ENCODE measurements at places on chromosomes 7 and 10.

- DNase-seq, result no peak
These were observed 11.6 kb downstream of the PDZD7 start for GRCh38 chr10:101019440-101019703.

- DNase-seq, result no peak
These were observed 101.7 kb upstream of the SLC26A5 start for GRCh38 chr7:103547451-103548284.

DNA sequence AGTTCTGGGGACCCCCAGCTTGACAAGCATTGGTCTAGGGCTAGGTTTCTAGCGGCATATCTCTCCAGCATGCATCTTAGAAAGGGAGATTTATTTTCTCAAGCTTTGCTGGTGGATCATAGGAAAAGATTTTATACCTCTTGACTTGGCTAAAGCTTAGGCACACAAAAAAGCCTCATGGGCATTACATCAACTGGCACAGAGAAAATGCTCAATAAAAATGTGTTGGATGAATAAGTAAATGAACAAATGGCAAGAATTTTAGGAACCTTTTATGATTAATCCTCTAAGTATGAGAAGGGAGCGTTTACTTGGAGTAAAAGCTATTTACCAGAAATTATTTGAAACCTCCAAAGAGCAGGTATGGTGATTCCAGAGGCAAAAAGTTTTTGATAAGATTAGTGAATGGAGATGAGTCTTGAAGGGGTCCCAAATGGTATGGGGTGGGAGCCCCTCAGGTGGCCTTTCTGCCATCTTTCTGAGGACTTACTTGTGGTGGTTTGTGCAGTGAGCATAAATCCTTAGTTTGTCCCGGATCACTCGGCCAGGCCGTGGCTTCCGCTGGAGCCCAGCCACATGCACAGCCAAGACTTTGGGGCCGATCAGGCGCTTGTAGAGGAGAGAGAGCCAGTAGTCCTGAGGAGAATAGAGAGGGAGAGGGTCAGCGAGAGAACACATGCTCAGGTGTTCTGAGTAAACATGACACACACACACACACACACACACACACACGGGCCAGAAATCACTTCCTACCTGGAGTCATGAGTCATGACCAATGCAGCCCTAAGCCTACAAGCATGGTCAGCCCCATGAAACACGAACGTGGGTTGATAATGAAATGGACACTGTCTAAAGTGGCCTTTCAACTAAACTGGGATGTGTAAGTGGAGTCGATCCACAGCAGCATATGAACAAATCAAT, 43.1 kb upstream of the HPS1 start:
- no peak for DNase-seq

DNA sequence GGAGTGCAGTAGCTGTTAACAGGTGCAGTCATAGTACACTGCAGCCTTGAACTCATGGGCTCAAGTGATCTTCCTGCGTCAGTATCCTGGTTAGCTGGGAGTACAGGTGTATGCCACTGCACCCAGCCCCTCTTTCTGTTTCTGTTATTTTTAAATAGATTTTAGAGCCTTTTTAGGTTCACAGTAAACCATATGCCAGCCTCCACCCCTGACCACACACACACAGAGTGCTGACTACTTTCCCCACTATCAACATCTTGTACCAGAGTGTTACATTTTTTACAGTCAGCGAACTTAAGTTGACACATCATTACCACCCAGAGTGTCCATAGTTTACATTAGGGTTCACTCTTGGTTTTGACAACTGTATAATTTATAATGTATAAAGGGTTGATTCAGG, 32.1 kb downstream of the MARCHF5 start:
- DNase-seq, result no peak

- no peak for DNase-seq
These were observed at the start of gene KLF6 for GRCh38 chr10:3784510-3785250. TSS of gene KLF6 (minus strand) at chr10:3785209. CDS start at chr10:3785014, 195 bp downstream.

DNA sequence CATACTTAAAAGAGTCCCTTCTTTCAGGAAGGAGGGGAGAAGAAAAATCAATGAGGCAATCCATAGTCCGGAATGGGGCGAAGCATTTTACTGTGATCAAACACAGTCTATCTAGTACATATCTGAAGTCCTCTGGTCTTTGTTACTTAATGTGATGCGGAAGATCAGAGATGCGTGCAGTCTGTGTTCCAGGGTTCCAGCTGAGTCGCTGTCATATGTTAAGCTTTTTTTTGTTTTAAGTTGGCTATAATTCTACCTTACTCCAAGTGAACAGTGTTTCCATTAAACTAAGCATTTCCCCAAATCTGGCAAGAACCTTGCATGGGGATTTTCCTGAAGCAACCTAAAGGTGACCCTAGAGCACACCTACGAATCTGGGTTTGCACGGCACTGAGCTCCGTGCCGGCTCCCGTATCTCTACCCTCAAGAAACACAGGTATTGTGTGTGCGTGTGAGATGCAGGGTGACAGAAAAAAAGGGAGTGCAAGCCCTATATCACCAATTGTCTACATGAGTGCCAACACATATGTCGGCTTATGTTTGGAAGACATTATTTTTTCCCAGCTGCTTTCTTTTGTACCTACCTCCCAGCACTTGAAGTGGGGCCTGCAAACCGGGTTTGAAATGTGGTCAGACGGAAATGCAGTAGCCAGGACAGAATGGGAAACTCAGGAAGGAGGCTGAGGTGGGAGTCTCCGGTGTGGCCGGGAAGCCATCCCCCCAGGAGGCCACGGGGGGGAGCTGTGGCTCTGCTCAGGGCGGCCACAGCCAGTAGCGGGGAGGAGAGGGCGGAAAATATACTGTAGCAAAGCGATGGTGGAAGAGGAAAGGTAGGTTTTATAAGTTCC, 435.8 kb upstream of the MGMT start:
- DNase-seq, result peak; percentile 37

- DNase-seq, result no peak
These were observed 297.8 kb upstream of the ZNF32 start for GRCh38 chr10:43946445-43946844.

- DNase-seq, result no peak
These were observed 218.6 kb downstream of the DGKI start for GRCh38 chr7:137628216-137628615.

DNA sequence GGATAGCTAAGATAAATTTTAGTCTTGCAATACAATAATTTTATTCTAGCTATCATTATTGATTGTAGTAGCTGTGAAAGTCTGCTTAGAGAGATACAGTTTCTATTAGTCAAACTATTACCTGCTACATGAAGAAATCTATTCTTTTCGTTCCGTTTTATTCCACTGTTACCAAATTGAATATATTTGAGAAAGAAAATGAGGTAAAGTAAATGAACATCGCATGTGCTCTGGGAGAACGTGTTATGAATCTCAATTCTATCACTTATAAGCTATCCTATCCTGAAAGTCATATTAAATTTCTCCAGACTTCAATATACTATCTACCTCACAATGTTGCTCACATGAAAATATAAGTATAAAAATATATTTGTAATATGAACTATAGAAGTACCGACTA, 21.3 kb downstream of the GRM3 start:
- DNase-seq, result no peak

- DNase-seq, result no peak
These were observed 419.8 kb downstream of the GRID1 start for GRCh38 chr10:85946713-85947326.

DNA sequence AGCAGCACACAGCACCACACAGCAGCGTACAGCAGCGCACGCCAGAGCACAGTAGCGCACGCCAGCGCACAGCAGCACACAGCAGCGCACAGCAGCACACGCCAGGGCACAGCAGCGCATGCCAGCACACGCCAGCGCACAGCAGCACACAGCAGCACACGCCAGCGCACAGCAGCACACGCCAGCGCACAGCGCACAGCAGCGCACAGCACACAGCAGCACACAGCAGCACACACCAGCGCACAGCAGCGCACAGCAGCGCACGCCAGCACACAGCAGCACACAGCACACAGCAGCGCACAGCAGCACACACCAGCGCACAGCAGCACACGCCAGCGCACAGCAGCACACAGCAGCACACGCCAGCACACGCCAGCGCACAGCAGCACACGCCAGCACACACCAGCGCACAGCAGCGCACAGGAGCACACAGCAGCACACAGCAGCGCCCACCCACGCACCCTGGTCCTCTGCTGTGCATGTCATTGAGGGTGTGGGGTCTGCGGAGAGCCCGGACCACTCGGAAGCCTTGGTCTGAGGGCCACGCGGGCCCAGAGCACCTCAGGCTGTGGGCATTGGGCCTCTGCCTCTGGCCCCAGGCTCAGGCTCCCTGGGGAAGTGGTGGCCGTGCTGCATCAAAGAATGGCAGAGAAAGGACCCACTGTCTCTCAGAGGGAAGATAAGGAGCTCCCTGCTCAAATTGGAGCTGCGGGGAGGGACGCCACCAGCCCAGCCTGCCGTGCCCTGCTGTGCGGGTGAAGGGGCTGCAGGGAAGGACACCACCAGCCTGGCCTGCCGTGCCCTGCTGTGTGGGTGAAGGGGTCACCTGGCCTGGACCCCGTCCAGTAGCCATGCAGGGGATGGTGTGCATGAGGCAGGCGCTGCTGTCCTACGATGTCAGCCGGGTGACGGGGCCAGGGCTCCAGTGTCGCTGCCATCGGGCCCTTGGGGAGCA, 27.5 kb upstream of the GPR146 start:
- DNase-seq, result no peak

- DNase-seq, result no peak
These were observed 171.8 kb upstream of the CDK1 start for GRCh38 chr10:60606343-60607080.

DNA sequence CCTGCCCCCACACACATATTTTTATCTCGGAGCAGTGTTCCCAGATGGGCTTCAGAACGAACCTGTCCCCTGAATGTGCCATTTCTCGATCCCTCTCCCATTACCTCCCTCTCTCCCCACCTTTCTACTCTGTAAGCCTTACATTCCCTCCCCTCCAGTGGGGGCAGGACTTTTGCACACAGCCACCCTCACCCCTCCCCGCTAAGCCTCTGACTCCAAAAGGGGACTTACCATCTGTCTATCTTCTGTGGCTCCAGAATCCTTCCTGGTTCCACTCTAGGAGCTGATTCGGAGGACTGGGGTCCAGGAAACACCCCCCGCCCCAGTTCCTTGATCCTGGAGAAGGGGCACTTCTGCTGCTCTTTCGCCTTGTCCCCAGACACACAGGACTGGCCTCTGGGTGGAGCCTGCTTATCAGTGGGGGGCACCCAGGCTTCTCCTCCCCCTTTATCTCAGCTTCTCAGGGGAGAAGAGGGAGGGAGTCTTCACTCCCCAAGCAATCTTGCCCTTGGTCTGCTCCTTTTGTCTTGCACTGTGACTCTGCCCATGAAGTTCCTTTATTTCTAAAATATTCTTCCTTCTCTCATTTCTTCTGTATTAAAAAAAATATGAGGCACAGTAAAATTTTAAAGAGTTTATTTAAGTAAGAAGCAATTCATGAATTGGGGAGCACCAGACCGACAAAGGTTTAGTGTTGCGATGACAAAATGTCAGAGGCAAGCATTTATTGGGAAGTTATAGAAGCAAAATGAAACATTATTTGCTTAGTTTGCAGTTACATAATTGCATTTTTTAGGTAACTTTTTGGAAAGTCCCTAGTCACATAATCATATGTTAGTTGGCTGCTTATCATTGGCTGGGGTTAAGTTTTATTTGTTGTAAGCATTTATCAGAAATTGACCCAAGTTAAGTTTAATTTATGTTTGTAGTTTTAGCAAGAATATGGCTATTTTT, at the start of gene KEL:
Gene KEL (minus strand): TSS at position 391 of the 954 bp plus-strand sequence. CDS start 157 bp downstream, at position 234.
- DNase-seq, result no peak

GRCh38 chr7:154744256-154744860, 258.6 kb downstream of the PAXIP1 start:
- DNase-seq, result peak; percentile 4

- DNase-seq, result no peak
These were observed 50.0 kb downstream of the MAGI2 start for GRCh38 chr7:79403451-79403850.

DNA sequence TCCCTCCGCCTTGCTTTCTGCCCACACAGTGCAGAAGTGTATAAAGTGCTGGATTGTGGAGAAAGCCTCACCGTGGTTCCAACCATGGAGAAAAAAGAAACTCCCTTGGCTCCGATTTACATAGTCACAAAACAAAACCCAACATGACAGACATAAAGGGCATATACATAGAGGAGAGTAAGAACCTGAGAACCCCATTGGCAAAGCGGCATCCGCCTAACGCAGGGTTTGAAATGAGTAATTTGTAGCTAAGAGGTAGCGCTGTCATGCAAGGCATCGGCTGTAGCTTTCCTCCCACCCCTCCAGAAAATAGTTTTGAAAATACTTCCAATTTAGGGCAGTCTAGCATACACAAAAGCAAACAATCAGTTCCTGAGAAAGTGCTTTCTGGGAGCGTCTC, 126.0 kb upstream of the NRBF2 start:
- no peak for DNase-seq

DNA sequence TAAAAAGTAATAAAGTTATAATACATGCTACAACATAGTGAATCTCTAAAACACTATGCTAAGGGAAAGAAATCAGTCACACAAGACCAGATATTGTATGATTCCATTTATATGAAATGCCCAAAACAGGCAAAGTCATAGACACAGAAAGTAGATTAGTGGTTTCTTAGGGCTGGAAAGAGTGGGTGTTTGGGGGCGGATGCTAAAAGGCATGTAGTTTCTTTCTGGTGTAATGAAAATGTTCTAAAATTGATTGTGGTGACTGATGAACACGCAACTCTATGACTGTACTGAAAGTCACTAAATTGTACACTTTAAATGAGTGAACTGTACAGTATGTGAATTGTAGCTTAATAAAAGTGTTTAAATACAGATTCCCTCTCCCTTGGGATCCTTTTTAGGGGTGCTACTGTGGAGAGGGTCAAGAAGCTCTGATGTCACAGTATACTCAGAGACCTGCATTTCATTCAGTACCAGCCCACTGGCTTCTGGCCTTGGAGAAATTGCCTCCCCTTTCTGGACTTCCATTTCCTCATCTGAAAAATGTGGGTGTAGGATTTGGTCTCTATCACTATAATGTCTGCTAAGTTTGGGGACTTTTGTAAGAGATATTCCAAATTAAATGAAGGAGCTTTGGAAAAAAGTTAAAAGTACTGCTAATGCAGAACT, 46.4 kb downstream of the AOAH start:
- peak; percentile 66 for DNase-seq

GRCh38 chr10:98417481-98417959, 2.5 kb upstream of the PYROXD2 start:
- DNase-seq, result no peak

- DNase-seq, result no peak
These were observed 893.4 kb downstream of the XPNPEP1 start for GRCh38 chr10:109029870-109030269.

Data from activated T-cell treated with anti-CD3 and anti-CD28 coated beads for 24 hours (primary cell).